ENCODE measurements at places on chromosomes 11 and 22. TPM values are rescaled to one million over a fixed set of nuclear protein-coding genes. Genes with fewer than 3 reads are reported as not detected.

DNA sequence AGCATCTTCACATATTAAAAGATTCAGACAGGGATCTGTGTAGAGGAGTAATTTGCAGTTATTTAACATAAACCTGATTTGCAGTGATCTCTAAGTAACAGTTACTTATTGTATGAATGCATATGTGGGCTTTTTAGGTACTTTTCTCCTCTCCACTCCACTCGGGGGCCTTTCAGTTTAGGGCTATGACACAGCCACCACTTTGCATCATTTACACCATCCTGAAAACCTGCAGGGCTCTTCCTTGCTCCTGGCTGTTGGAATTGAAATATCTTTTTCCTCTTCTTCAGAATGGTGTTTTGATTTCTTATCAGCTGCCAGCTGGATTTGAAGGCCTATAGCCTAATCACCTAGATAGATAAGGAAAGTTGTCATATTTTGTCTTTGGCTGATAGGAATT, 580.8 kb downstream of the NELL1 start:
- no peak for DNase-seq

DNA sequence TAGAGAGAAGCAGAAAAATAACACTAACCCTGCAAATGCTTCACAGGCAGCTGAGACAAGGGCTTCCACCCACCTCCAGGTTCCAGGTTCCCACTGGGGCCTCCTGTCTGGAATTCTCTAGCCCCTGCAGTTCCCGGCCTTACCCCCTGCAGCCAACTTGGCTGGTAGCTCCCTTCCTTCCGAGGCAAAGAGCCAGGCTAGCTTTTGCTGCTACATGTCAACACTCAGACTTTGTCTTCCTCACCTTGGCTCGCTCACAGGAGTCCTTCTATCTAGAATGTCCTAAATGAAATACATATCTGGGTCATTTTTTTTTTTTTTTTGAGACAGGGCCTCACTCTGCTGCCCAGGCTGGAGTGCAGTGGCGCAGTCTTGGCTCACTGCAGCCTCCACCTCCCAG, 9.9 kb upstream of the TTLL1 start:
- DNase-seq, result no peak

GRCh38 chr22:49530671-49531367, 296.9 kb downstream of the BRD1 start:
- DNase-seq, result no peak

The SLC22A9 gene
- total RNA-seq, result not detected

The OR51L1 gene
- total RNA-seq, result not detected
